ENCODE measurements at places on chromosomes 13 and 19.

- peak; percentile 45 for DNase-seq
Measured at GRCh38 chr19:17555929-17556813, 722 bp downstream of the COLGALT1 start.

GRCh38 chr13:47621931-47622330 lies 379.1 kb downstream of the SUCLA2 start:
- DNase-seq: peak; percentile 18

DNA sequence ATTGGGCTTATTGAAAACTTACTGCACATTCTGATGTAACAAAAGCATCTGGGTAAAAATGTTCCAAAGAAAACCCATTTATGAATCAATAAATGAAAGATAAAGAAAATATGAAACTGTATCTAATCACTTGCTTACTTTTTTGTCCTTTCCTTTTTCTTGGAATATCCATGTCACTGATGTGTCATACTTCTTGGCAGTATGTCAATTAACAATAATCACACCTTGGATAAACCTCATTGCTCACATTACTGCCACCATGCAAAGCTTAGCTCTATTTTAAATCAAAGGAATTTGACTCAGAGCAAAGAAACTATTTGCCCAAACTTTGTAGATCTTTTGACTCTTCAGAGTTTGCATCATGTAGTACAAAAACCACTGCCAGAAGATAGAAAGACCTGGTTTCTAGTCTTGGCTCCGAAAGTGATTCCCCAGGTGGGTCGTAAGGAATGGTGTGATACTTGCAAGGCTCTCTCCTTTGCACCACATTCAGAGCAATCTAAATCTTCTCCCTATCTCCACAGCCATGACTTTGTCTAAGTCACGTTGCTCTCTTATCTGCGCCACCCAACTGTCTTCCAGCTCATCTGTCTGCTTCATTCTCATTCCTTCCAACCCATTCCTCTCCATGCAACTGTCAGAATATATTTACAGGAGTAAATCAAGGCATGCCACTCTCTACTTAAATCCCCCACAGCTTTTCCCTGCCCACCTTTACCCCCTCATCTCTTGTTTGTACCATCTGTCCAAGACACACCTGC lies 311.9 kb downstream of the COG6 start:
- DNase-seq: no peak

DNA sequence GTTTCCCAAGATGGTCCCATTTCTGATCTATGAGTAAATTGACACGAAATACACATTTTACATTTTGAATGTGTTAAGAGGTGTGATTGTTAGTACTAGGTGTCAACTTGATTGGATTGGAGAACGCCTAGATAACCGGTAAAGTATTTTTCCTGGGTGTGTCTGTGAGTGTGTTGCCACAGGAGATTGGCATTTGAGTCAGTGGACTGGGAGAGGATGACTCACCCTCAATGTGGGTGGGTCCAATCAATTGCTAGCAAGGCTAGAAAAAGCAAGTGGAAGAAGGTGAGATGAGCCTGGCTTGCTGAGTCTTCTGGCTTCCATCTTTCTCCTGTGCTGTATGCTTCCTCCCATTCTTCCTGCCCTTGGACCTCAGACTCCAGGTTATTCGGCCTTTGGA lies 960.7 kb upstream of the PCDH9 start:
- peak; percentile 83 for DNase-seq

DNA sequence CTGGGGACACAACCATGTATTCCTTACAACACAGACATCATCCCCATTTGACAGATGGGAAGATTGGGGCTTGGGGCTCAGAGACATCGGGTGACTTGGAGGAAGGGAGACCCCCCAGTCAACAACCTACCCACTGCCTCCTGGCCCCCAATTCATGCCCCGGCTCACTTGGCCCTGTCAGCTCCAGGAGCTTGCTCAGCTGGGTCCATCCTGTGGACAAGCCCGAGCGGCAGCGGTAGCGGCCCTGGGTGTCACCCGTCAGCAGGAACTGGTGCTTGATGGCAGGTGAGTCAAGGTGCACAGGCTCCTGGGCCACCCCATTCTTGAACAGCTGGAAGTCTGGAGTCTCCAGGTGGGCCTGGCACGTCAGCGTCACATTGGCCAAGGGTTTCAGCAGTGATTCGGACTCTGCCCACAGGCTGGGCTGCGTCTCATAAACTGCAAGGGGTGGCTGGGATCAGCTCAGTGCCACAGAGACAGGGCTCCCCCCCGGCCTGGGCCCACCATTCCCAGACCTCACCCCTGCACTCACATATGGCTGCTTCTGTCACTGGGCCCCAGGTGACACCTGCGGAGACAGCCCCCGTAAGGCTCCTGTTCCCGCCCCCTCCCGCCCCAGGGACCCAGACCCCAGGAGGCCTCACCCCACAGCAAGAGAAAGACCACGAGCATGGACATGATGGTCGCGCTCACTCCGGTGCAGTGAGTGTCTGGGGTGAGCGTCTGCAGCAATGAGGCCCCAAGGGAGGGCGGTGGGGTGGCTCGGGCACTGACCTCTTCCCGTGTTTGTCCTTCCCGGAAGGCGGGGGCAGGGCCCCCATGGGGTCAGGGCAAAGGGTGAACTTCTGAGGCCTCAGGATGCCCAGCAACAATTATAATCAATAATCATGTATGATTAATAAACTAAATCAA lies at the start of gene A1BG:
Gene A1BG (minus strand): TSS at position 733 of the 912 bp plus-strand sequence. CDS start 55 bp downstream, at position 678.
- DNase-seq: no peak

DNA sequence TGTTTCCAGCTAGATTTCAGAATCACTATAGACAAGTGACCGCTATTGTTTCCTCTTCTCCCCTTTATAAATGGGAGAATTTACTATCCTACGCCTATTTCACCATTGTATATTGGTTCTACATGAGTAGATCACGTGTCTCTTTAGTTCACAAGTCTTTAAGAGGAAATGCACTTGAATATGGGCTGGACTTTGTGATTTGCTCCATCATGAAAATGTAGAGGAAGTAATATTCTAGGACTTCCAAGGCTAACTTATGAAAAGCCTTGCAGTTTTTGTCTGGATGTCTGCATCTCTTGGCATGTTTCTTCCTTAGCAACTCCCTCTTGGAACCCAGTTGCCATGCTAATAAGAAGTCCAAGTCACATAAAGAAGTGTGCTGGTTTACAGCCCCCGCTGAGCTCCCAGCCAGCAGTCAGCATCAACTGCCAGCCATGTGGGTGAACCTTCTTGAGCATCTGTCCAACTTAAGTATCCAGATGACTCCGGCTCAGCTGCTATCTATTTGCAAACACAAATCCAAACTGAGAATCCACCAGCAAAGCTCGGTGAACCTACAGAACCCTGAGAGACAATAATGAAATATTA lies 4.8 kb upstream of the FBXL3 start:
- no peak for DNase-seq

GRCh38 chr13:87666831-87667230 lies 4.3 kb upstream of the SLITRK5 start:
- peak; percentile 68 for DNase-seq

DNA sequence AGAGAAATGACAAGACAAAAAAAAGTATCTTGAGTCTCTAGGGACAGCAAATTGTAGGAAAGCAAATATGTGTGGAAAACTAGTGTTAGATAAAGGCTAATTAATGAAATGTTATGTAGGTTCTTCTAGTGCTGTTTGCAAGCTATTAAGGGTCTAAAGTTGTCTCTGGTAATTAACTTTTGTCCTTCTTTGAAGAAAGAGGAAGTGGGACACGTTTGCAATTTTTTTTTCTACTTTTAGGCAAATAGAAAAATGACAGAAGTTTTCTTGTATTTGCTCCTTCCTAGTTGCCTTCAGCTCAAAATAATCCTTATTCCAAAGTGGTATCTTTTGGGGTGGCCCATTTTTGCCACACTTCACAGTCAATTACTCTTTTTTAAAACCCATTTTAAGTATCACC lies 1877.7 kb upstream of the PRR20A start:
- no peak for DNase-seq

- DNase-seq: no peak
Measured at GRCh38 chr13:111252446-111253364, 67.7 kb upstream of the TEX29 start.

DNA sequence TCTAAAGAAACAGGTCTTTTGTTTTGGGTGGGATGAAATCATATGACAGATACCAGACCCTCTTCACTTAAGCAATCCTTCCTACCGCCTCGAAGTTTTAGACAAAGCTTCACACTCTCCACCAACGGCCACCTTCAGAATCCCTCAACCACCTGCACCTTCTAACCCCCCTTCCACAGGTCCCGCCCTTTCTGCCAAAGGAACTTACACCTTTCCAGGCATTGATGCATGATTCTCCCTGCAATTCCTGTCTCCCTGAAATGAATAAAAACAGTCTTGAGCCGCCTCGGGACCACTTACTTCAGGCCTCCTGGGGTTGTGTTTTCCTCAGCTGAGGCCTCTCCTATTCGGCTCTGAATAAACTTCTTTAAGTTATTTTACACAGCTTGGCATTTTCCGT lies 859 bp downstream of the ZNF433 start:
- DNase-seq: no peak

GRCh38 chr13:114096811-114097211 lies 35.6 kb downstream of the RASA3 start:
- DNase-seq: no peak

DNA sequence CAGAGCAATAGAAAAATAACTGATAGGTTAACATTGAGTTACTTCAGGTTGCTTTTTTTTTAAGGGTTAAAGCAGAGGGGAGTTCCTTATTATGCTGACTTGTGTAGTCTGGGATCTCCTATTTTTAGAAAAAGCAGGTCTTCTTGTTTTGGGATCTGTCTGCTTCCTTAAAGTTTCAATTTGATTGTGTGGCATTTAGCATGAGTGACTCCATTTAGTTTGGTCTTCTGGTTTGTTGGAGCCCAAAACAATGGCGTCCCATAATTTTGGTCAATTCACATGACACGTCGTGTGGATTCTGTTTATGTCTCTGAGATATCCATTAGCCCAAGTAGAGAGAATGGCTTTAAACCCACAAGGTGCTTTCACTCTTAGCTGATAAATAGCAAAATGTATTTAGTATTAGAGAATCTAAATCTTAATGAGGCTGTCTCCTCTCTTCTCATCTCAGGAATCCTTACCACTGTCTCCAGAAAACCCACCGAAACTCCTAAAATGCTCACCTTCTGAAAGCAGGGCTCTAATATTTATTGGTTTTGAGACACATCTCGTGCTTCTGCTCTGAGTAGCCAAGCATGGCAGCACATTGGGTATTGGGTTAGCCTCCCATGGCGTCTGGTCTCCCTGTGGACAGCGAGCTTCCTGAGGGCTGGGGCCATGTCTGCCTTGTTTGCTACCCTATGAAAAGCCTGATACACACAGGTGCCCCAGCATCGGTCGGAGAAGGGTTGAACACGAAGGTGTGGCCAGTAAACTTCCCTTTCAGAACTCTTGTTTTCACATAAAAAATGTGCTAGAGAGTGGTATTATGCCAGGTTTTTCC lies 67.2 kb upstream of the GPR183 start:
- no peak for DNase-seq

DNA sequence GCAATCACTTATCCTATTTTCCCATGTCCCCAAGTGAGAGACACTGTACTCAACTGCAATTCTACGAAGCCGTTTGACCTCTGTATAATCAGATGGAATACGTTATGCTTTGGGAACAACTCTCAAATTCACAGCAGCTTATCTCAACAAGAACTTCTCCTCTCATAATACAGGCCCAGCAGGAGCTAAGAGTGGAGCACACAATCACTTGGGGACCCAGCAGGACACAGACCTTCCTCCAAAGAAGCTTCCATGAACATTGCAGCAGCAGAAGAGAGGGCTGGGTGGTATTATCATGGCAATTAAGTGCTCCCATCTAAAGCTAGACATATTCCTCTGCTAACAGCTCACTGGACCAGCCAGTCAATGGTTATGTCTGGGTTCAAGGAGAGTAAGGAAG lies 428.3 kb upstream of the MIR17HG start:
- DNase-seq: peak; percentile 2

- DNase-seq: no peak
Measured at GRCh38 chr19:45141203-45141900, 19.4 kb downstream of the NKPD1 start.

DNA sequence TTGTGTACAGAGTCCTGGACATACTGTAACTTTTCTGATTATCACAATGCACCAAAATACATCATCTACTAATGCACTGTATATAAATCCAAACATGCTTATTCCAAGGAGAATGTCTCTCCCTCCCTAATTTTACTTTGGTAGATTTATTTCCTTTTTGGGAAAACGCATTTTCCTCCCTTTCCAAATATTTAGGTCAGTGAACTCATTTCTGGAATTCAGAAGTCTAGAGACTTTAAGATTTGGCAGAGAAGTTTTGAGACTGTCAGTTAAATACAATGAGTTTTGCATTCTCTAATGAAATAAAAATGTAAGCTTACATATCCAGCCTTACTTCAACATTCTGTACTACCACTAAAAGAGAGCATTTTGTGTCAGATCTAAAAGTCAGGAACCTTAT lies 165.8 kb upstream of the EDNRB start:
- no peak for DNase-seq

DNA sequence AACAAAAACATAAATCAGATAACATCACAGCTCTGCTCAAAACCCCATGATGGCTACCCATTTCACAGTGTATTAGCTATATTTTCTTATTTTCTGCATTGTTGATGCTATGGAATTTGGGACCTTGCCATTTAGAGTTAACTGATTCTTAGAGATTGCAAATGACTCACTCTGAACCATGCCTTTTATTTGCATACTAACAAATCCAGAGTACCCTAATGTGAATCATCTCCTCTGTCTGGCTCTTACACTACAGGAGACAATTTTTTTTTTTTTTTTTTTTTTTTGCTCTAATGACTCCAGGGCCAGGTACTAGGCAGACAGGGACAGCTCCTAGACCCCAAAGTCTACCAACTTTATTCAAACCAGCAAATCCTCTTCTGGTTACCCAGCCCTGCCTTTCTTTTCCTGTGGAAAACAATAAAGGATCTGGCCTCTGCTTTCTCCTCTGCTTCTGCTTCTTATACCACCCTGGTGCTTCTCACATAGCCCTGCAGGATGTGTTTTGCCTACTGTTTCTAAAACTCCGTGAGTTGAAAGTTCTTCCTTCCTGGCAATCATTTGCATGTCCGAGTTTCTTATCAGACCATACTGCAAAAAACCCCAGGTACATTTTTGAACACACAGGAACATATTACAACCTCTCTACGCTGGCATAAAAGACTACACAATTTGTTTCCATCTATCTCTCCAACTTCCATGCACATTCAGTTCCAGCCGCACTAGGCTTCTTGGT lies 10.6 kb upstream of the ZNF460 start:
- DNase-seq: peak; percentile 75

DNA sequence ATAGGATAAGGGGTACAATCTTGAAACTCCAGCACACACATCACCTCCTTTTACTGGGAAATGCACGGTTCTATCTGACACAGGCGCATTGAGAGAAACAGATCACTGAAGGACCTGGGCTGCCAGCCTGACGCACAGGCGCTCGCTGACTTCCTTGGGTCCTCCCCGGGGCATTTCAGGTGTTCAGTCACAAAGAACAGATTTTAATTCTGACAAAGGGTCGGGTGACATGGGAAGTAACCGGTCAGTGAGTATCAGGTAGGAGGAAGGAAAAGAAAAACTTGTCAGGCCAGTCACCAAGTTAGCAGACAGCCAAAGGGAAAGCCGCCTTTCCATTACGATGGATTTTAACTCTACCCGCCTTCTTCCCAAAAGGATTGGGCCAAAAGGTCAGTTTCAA lies 39.6 kb downstream of the INSR start:
- no peak for DNase-seq

- no peak for DNase-seq
Measured at GRCh38 chr13:48506092-48506701, 26.7 kb downstream of the RCBTB2 start.

Measured in fibroblast of lung (primary cell).